NCI-H2029 treated with DMSO at 0.1 percent for 48 hours (cell line): ENCODE measurements at places on chromosomes 3 and 15.
A peak's percentile ranks its signal among the peaks of the same experiment; 100 is the strongest.

- DNase-seq, result no peak
These were observed 225.6 kb downstream of the PDZRN3 start for GRCh38 chr3:73399106-73399505.

GRCh38 chr3:126261037-126261436, 80.7 kb upstream of the ALDH1L1 start:
- no peak for DNase-seq

GRCh38 chr3:100165926-100166550, 51.7 kb upstream of the FILIP1L start:
- no peak for DNase-seq

DNA sequence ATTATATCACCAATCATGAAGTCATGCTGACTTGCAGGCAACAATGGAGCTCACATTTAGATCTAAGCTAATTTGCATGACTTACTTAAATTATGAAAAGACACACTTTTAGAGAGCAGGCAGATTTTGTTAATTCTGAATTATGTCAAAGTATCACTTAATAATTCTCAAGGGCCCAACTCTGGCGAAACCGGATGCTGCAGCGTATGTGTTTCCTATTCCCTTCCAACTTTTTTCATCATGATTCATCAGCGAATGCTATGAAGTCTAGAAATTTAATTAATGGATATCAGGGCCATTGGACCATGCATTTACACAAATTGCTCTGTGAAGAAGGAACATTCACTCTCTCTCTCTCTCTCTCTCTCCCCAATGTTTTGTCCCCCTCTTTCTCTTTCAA, 63.5 kb upstream of the GOLGA8A start:
- DNase-seq, result no peak

DNA sequence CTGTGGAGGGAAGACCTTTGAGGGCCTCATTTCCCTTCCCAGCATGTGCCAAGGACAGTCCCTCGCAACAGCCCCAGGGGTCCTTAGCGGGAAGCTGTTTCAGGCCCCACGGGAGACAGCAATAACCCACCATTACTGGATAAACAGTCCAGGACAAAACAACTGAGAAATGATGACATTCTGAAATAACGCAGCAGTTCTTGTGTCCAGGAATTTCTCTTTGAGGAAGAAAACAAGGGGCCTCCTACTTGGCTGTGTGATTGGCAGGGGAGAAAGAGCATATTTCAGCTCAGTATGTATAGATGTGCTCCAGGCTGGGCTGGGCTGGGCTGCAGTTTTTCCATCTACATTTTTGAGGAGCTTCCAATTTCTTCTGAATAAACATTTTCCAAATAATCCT, 82.2 kb upstream of the THBS1 start:
- DNase-seq, result no peak

GRCh38 chr3:21484057-21484827, 266.8 kb downstream of the ZNF385D start:
- DNase-seq, result peak; percentile 6

GRCh38 chr3:98901119-98901391, 440 bp downstream of the DCBLD2 start:
- DNase-seq, result no peak

DNA sequence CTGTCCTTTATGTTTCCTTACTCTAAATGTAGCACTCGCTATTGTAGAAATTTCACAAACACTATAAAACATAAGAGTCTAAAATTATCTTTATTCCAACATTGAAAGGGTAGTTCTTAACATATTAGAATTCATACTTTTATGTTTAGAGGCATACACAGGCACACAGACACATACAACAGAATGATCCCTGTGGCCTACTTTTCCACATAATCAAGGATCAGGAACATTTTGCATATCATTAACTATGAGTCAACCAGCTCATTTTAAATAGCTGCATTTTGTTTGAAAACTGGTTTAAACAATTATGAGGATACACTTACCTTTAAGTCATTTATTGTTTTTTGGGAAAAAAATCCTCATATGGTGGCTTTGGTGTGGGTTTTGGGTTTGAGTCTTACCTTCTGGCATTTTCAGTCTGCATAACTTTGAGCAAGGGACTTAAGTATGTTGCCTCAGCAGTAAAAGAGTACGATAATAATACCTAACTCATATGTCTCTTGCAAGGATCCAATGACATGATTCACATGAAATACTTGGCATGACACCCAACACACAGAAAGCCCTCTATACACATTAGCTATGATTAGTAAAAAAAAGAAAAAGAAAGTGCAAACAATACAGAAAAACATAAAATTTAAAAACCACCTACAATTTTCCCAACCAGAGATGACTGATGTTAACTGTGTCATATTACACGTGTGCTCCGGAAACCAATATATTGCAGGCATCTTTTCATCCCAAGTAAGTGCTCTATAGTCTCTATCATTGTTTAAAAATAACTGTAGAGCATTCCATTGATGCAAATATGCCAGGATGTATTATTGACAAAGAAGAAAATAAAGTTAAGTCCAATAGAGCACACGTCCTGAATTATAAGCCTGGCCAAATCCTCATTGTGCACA, 213.1 kb upstream of the ADAMTS9 start:
- no peak for DNase-seq

- no peak for DNase-seq
These were observed 220.5 kb downstream of the OPA1 start for GRCh38 chr3:193813501-193813830.
